Left kidney (tissue), 8 donors: ENCODE measurements at places on chromosomes 3 and 15.

GRCh38 chr3:194231929-194232832 is 96.2 kb downstream of the HES1 start:
- peak; percentile 61 for DNase-seq

GRCh38 chr3:55750525-55750924 is 263.4 kb upstream of the WNT5A start:
- DNase-seq = no peak

- DNase-seq = no peak
Observed at GRCh38 chr15:31311735-31312619, 14.7 kb upstream of the KLF13 start.

- DNase-seq = no peak
Observed at GRCh38 chr3:4138786-4139431, 164.3 kb upstream of the SETMAR start.
